ENCODE measurements at places on chromosomes 11 and 22.

- DNase-seq, result peak; percentile 11
Measured at GRCh38 chr11:63917692-63918506, 935 bp upstream of the RCOR2 start.

DNA sequence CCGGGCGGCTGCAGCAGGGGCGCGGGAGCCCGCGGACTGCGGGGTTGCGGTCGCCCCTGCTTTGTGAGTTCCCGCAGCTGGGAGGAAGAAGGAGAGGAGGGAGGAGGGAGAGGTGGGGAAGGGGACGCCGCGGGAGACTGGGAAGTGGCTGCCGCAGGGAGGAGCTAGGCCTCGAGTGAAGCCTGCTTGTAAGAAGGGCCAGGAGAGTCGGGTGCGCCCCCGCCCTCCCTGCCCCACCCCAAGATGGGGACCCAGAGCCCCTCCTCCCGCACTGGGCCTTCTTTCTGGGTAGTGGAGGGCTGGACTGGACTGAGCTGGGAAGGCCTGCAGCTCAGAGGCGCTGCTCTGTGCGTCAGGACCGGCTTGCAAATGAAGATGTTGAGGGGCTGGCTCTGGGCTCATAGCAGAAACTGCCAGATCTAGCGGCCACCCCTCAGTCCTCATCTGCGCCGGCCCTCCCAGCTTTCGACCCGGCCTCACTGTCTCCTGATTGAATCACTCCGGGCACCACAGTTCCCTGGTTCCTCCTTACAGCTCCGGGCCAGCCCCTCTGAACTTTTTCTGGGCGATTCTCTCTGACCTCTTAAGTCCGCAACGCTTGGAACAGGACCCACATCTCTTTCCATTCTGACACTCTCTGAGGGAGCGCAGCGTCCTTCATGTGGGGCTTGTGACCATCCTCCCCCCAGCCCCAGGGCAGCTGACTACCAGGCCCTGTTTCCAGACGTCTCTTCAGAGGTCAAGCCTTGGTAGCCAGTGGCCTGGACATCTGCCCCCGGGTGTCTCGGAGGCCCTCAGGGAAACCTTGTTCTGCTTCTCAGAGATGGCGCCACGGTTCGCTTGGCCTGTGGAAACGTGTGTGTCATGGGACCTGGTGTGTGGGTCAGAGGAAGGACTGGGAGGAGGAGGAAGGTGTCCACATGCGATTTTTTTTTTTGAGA lies 21.9 kb downstream of the SERPINH1 start:
- DNase-seq, result no peak

DNA sequence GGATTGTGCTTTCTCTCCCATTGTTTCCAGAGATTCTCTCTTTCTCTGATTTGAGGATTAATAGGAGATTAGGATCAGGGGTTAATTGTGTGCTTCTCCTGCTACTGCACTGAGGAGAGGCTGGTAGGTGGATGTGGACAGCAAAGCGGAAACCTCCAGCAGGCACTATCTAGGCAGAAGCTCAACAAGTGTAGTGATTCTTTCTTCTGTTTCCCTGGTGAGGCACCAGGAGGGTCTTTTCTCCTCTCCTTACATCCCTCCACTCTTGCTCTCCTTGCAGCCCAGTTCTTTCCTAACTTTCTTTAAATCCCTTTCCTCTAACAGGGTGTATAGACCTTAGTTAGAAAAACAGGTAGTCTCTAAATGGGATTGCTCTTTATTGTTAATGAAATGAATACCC lies 1.9 kb upstream of the ZBTB16 start:
- no peak for DNase-seq

DNA sequence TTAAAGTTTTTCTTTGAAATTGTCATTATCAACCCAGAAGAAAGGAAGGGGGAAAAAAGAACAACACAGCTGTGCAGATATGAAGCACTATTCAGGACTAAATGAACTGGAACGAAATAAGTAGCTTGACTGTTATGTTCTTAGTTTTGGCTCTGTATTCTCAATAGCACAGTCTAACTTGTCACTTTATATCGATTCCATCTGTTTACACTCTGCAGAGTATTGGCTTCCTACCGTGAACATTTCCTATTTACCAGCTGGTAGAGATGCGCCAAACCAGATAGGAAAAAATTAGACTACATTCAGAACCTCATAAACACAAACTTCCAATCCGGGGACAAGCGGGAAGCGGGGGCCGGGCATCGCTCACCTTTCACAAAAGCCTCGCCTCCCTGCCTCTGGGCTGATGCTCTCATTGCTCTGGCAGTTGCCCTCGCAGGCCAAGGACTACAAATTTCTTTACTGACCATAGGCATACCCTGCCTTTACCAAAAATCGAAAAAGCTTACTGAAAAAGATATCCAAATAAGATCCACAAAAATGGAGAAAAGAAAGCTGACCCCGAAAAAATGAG lies 66.2 kb downstream of the EFCAB6 start:
- DNase-seq, result no peak

DNA sequence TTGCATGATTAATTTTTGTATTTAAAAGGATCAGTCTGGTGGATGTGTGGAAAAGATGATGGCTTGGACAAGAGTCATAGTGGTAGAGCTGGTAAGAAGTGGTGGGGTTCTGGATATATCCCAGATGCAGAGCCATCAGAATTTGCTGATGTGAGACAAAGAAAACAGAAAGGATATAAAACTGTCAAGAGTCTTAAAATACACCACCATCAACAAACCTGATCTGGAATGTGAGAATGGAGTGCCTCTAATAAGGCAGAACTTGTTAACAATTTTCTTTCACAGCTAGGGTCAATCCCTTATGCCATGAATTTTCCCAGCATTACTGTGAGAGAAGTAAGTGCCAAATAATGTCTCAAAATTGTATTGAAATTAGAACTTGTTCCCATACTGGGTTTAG lies 215.4 kb downstream of the METTL15 start:
- DNase-seq, result no peak

GRCh38 chr22:24033731-24034130 lies 22.6 kb downstream of the CABIN1 start:
- no peak for DNase-seq

GRCh38 chr11:33790040-33790439 lies 15.7 kb upstream of the FBXO3 start:
- no peak for DNase-seq

DNA sequence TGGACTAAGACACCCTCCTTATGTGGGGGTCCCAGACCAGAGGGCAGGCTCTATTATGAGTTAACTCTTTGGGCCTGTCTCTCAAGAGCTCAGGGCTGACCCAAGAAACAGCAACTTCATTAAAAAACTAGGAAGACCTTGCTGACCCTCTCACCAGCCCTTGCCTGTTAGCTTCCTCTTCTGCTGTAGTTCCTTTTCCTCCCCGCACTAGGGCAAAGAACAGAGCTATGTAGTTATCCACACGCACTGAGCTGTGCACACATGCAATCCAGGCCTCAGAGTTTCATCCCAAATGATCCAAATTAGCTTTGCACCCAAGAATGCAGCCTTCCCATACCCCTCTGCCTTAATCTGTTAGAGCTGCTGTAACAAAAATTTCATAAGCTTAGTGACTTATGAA lies 539.6 kb upstream of the CADM1 start:
- DNase-seq, result no peak

- DNase-seq, result peak; percentile 80
Measured at GRCh38 chr22:30121960-30122359, 41.7 kb downstream of the HORMAD2 start.

GRCh38 chr11:119530509-119530908 lies 107.5 kb upstream of the THY1 start:
- DNase-seq, result no peak

- DNase-seq, result no peak
Measured at GRCh38 chr11:88689548-88690240, 352.2 kb upstream of the CTSC start.

DNA sequence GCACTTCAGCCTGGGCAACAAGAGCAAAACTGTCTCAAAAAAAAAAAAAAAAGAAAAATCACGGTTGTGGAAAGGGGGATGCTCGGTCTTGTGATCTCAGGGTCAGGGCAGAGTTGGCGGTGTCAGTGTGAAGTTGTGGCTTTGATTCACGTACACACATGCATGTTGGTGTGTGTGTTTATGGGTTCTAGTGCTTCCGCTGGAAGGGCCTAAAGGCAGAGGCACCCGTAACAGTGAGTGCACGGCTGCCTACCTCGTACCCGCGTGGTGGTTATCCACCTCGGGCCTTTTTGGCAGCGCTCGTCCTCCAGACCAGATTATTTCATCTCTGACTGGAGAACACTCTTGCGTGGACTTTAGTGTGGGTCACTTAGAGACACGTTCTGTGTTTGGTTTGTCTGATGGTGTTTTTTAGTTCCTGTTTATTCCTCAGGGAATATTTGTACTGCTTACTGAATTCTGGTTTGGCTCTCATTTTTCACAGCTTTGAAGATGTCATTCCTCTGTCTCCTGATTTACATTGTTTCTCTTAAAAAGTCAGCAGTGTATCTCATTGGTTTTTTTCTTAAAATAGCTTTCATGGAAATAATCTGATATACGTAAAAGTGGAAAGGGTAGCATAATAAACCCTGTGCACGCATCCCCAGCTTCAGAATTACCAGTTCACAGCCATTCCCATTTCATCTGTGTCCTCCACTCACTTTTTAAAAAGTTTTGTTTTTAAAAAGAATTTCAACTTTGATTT lies 15.6 kb downstream of the ZBED4 start:
- no peak for DNase-seq

DNA sequence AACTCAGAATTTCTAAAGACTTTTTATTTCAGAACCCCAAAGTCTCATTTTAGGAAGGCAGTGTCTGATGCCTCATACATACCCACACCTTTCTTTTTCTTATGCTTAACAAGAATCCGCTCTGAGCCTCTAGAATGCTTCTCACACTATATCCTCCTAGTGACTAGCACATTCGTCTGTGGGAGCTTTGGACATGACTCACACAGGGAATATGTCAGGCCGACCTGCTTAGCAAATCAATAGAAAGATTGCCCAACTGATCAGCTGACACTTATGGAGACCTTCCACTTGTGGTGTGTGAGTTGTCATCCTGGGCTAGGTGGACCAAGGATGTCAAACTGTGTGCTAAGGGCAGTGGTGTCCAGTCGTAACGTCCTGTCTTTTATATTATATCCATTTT lies 129.9 kb upstream of the TTC12 start:
- DNase-seq, result no peak

DNA sequence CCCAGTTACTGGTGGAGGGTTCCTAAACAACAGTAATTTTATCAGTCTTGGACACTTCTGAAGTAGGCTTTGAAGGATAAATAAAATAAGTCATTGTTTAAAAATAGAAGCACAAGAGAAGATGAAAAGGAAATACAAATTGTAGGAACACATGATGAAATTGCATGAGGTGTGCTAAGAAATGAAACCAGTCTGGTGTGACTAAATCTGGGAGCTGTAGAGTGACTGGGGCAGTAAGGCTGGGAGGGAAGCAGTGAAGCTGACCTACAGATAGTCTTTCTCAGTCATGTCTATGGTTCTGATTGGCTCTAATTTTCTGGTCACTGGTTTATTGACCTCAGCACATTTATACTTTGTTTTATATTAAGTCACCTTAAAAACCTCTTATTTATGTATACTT lies 139.1 kb downstream of the SLC17A6 start:
- no peak for DNase-seq

DNA sequence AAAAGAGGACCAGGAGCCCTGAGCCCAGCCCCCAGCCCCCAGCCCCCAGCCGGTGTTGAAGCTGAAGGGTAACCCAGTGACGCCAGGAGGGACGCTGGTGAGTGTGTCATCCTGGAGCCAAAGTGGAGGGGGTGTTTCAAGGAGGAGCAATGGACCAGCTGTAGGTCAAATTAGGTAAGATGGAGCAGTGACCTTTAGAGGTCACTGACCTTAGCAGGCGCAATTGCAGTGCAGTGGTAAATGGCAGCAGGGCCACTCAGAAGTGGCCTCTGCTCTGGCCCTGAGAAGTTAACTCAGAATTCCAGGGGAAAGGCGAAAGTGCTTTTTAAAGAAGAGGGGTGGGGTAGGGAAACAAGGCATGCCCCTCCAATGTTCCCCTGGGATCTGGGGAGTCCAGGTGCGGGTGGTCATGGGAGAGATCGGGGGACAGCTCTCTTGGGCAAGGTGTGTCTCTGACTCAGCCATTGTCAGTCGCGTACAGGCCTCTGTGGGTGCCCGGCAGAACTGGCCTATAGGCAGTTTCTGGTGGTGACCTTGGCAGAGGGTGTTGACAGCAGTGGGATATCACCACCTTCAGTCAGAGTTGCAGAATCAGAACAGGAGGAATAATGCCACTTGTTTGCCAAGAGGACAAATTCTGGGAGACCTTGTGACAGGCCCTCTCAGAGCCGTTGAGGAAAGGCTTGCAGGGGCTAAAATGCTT lies 50.3 kb upstream of the TIMP3 start:
- DNase-seq, result no peak

DNA sequence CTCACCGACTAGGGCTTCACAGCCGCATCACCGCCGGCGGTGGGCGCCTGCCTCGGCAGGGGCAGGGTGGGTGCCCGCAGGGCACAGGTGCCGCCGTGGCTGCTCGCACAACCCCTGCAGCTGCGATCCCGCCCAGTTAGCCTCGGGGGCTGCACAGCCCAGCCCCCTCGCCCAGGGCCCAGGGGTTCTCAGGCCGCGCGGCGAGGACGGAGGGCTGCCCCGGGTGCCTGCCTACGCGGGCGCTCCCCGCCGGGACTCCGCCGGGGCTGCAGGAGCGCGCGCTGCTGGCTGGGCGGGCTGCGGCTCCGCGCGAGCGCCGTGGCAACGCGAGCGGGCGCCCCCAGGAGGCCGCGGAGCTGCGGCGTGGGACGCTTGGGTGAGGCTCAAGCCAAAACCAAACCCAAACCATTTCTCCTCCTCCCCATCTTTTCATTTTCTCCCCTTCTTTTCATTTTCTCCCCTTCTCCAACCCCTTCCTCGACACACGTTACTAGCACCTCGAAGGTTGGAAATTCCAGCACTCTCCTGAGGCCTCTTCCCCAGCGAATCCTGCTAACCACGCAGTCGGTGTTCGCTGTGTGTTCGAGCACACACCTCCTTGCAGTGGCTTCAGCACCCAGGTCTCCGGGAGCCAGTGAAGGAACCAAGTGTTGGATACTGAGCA lies at the start of gene MICAL3:
Gene MICAL3, minus strand, starts transcription at position 286 of the 664 bp plus-strand sequence. CDS start 117,749 bp downstream, outside the sequence.
- DNase-seq, result peak; percentile 56

GRCh38 chr11:82675838-82676237 lies 57.8 kb downstream of the FAM181B start:
- DNase-seq, result no peak

DNA sequence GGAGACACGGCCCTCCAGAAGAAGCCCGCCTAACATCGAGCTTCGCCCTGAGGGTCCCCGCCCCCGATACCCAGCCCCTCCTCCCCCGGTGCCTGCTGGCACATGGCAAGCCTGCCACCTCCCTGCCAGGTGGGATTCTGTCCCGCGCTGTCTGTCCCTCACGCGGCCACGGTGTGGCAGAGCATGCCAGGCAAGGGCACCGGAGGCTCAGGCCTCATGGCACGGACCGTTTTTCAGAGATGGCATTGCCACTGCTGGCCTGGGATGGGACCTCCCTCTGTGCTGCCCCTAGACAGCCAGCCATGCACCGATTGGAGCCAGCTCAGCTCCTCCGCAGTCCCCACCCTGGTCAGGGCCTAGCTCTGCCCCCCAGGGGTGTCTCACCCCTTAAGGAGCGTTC lies 19.4 kb downstream of the MRPL23 start:
- DNase-seq, result no peak

GRCh38 chr11:48093323-48093722 lies 113.0 kb downstream of the PTPRJ start:
- no peak for DNase-seq

GRCh38 chr11:126816645-126817044 lies 183.9 kb downstream of the KIRREL3 start:
- DNase-seq, result no peak

GRCh38 chr11:81494431-81494830 lies 1239.2 kb downstream of the FAM181B start:
- DNase-seq, result no peak

Measured in activated CD4-positive, alpha-beta T cell treated with anti-CD3 and anti-CD28 coated beads, Interleukin-2, amount 50 U/mL, for 16 hours (primary cell).